ENCODE measurements at places on chromosomes 6 and 20.
A peak's percentile ranks its signal among the peaks of the same experiment; 100 is the strongest.

- DNase-seq = no peak
These were observed 97.2 kb downstream of the JAG1 start for GRCh38 chr20:10576411-10577090.

- DNase-seq = no peak
These were observed 68.9 kb downstream of the ZNF217 start for GRCh38 chr20:53524589-53525312.

- no peak for DNase-seq
These were observed 85.8 kb downstream of the FUT9 start for GRCh38 chr6:96101564-96101963.

DNA sequence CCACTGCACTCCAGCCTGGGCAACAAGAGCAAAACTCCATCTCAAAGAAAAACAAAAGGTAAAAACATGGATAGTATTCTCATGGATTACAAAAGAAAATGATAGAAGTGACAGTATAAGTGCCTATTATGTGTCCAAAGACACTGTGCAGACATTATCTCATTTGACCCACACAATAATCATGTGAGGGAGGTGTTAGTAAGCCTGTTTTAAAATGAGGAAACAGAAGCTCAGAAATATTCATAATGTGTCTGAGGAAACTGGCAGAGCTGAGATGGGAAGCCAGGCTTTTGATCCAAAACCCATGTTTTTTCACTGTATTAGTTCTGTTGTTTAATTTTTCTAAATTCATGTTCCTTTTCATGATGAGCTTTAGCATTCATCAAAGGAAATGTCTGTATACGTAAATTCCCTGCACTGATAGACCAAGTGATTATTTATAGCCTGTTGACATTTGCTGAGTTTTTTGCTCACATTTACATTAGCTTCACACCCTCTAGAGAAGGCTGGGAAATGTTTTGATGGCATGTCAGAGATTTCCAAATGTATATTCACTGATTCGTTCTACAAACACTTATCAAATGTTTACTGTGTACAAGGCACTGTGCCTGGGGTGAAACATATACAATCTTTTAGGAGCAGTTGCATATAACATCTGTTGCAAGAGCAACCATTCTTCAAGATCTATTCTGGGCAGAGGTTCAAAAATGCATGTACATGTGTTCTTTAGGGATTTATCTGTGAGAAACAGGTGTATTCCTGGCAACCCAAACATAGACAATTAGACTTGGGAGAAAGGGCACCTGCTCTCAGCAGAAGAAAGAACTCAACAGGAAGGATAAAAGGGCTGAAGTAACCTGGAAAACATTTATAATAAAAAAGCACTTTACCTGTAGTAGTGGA, 331.5 kb downstream of the SAMD5 start:
- no peak for DNase-seq

GRCh38 chr20:61895686-61896057, 170.0 kb downstream of the TAF4 start:
- no peak for DNase-seq

DNA sequence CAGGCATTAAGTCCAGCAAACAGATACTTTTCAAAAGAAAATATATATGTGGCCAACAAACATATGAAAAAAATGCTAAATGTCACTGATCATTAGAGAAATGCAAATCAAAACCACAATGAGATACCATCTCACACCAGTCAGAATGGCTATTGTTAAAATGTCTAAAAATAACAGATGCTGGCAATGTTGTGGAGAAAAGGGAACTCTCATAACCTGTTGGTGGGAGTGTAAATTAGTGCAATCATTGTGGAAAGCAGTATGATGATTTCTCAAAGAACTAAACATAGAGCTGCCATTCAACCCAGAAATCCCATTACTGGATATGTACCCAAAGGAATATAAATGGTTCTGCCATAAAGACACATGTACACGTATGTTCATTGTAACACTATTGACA, 20.6 kb downstream of the KCNQ5 start:
- DNase-seq = no peak

DNA sequence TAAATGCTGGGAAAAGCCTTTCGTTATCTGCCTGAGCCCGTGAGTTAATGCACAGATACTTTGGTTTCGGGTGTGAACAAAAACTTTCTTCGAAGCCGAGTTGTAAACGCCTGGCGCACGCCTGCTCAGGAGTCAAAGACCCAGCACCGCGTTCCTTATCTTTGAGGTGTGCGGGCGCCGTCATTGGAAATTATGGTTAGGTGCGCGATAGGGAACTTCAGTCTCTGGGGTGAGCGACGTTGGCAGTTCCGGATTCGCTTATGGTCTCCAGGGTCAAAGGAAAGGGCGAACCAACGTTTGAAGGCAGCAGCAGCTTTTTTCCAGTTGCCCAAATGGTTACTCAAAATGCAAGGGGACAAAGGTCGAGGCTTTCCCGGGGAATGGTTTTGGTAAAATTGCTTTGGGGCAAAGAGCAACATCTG, 853 bp downstream of the SLC22A3 start:
- DNase-seq = no peak

- DNase-seq = no peak
These were observed 77.1 kb downstream of the SHLD1 start for GRCh38 chr20:5827098-5827853.

DNA sequence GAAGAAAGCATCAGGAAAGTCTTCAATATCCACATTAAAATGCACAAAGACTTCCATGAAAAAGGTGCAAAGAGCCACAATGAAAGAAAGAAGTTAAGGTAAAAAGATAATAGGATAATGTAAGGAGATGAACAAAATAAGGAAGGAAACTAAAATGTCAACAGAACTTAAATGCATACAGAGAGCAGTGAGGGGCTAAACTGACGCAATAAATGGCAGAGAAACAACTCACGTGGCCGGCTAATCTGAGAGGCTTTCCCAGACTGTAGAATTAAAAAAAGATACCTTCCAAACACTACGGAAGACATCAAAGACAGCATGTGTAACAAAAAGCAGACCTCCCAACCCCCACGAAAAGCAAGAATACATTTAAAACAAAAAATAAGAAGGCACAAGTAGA, 73.7 kb downstream of the GMDS start:
- no peak for DNase-seq

DNA sequence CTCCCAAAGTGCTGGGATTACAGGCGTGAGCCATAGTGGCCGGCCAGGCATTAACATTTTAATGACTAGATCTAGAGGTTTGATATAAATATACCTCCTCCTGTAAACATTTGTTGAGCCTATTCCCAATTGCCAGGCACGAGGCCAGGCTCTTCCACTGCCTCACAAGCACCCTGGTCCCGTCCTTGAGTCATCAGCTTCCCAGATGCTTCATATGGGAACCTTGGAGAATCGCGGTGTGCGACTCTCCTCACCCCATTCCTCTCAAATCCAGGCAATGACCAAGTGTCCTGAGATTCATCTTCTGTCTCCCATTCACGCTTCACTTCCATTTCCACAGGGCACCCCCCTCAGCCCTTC, 35.9 kb upstream of the PIM1 start:
- no peak for DNase-seq

GRCh38 chr6:42745083-42745639, 742 bp downstream of the TBCC start:
- peak; percentile 16 for DNase-seq

DNA sequence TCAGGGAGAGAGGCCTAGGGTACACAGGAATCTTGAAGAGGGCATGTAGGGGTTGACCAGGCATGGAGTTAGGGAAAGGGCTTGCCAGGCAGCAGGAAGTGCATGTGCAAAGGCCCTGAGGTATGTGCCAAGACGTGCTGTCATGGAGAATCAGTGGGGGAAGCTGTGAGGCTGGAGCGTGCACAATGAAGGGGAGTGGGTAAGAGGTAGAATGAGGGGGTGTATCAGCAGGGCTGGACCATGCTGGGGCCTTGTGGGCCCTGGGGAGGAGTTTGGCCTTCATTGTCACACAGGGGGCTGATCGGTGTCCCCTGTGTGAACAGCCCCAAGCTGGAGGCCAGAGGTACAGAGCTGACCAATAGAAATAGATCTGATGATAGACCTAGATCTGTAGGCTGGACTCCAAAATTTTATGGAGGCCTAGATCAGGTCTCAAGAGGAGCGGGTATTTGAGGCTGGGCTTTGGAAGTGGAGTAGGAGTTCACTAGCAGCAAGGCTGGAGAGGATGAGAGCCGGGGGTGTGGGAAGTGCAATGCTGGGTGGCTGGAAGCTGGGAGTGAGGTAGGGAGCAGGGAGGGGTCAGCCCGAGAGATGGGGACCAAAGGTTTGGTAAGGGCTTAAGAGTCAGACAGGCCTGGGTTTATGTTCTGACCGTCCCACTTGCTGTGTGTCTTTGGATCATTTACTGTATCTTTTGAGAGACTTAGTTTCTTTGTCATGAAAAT, 3.0 kb downstream of the SRC start:
- no peak for DNase-seq

DNA sequence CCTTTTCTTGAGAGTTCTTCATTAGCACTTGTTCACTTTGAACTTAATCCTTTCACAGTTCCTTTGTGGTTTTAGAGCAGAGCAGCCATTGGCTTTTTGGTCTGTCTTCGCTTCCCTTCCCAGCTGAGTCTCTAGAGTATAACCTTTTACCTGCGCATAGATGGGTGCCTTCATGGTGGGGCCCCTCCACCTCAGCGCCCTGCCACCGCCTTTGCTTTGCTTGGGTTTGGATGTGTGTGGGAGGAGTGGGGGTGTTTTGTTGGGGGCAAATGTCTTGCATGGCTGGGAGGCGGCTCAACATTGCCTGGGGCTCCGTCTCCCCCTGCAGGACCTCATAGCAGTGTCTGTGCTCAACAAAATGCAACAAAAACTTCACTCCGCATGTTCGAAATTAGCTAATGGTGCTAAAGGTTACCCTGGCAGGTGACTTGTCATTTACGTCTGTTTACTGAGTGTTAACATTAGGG, 11.9 kb downstream of the PYGB start:
- no peak for DNase-seq

DNA sequence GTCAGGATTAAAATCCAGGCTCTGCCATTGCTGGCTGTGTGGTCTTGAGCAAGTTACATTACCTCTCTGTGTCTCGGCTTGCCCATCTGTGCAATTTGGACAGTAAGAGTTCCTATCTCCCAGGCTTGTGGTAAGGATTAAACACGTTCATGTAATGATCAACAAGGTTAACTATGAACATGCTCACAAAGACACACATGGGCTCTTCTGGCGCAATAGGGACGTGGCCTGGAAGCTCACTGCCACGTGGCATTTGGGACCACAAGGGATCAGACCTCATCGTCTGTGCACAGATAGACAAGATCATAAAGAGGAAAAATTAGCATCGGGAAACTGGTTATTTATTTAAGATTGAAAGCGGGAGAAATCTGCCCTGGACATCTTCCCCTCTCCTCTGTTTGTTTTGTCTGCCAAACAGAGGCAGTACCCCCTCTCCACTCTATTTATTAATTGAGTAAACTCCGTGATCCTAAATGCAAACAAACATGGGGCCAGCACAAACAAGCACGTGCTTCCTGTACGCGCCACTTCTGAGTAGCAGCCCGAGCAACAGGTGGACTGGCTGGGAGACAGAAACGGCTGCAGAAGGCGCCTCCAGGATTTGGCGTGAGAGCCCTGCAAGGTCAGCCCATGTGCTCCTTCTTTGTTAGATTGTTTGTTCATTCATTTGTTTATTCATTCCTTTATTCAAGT, 95.0 kb downstream of the CDH26 start:
- DNase-seq = no peak

DNA sequence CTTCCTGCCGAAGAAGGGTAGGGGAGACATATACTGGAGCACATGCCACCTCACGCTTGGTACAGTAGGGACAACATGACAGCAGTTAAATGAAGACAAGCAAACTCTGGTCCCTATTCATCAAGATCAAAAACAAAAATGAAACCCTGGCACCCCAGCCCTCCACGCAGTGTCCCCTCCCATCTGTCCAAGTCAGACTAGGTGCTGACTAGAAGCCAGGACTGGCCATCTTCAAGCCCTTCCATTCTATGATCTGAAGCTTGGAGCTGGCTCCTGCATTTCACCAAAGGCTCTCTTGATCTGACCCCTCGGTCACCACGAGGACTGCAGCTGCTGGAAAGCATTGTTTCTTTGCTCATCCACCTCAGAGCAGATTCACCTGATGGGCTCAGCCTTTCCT, 158.9 kb upstream of the GGTLC1 start:
- no peak for DNase-seq

- DNase-seq = no peak
These were observed 2.6 kb downstream of the GJA1 start for GRCh38 chr6:121437851-121438651.

DNA sequence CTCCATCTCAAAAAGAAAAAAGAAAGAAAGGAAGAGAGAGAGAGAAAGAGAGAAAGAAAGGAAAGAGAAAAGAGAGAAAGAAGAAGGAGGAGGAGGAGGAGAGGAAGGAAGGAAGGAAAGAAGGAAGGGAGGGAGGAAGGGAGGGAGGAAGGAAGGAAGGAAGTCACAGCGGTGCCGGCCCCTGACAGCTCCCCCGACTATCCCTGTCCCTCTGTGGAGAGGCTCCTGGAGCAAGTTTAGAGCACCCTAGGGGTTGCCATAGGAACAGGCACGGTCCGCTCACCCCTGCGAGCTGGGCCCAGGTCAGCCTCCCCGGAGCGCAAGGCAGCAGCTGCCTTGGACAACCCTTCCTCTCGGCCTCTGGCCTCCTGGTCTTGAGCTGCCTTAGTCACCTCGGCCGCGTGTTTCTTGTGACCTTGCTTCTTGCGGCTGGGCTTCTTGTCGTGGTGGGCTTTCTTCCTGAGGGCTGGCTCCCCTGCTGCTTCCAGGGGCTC, 6.8 kb downstream of the BNIP5 start:
- DNase-seq = no peak

- DNase-seq = no peak
These were observed 213.2 kb downstream of the ERMARD start for GRCh38 chr6:169964486-169965180.

DNA sequence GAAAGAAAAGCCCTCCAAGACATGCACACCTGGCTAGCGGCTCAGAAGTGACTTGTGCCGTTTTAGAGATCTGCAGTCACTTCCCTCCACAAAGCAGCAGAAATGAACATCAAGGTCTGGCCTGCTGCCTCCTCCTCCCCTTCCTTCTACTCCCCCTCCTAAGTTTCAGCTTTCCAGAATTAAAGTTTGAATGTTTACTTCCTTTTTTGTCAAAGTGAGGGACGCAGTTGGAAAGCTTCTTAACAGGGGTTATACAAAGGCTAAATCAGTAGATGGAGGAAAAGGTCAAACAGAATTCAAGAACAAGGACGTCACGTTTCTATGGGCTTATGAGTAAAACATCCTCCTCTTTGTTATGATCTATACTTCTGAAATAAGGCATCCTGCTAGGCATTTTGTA, 227.7 kb downstream of the SLC35F1 start:
- DNase-seq = no peak

GRCh38 chr6:18360188-18360587, 27.0 kb upstream of the RNF144B start:
- DNase-seq = peak; percentile 20

GRCh38 chr20:14142171-14142570, 146.9 kb downstream of the MACROD2 start:
- peak; percentile 7 for DNase-seq

DNA sequence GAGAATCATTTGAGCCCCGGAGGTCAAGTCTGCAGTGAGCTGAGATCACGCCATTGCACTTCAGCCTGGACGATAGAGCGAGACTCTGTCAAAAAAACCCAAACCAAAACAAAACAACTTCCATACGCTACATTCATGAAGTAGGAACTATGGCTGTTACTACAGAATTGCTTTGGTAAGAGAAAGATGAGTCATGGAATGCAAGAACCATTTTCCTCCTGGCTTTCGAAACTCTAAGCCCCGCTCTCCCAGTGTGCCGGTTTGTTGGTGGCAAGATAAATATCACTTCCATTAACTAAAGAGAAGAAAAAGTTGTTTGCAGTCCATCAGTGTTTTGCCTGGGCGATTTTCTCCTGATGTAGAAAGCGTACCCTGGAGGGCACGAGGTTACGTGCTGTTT, 61.3 kb downstream of the ZDHHC14 start:
- no peak for DNase-seq
